ENCODE measurements at places on chromosomes 5 and 9. TPM values are rescaled to one million over a fixed set of nuclear protein-coding genes. Genes with fewer than 3 reads are reported as not detected.

- peak; percentile 28 for DNase-seq
Measured at GRCh38 chr9:91714020-91714806, 235.8 kb downstream of the ROR2 start.

GRCh38 chr5:91670563-91670962 lies 287.4 kb upstream of the ARRDC3 start:
- DNase-seq: no peak

- DNase-seq: no peak
Measured at GRCh38 chr5:116522356-116523136, 52.1 kb downstream of the SEMA6A start.

DNA sequence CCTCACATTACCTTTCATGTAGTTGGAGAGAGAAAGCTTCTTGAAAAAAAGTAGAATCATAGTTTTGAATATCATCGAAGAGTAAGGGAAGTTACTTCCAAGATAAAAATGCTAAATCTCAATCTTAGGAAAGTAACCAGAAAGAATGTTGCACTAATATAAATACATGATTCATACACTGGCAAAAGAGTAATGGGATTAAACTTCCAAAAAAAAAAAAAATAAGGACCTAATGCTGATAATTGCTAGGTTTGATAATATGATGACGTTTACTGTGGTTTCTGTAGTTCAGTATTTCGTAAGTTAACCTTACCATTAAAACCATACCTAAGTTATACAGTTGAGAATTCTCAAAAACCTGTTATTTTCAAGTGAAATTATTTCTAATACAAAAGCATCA lies 573.8 kb upstream of the CDH9 start:
- DNase-seq: no peak

DNA sequence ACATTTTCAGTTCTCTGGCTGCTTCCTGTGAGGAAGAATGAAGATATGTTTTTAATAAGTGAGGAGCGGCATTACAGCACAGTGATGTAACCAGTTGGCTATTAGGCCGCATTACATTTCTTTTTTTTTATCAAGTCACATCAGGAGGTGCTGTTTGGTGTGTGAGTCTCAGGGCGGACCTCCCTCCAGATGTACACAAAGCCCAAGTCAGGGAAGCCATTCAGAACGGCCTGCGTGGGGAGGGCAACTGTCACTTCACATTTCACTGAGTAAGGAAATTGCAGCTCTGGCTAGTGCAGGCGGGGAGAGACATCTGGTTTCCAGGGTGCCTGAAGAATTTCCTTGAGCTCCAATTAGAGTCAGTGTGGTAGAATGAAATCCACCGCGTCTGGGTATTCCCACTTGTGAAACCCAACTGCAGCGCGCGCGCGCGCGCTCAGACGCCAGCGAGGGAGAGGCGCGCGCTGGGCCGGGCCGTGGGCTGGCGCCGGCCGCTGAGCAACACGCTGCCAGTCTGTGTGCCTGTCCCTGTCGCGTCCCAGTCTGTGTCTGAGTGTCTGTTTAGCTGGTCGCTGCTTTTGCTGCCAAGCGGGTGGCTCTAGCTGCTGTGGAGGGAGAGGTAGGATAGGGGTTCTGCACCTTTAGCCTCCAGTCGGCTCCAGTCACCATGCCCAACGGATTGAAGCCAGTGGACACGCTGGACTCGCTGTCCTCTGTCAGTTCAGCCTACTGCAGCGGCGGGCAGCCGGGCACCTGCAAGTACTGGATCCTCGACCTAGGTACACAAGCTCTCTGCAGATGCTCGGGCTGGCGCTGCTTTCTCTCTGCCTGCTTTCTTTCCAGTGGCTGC lies 140.8 kb upstream of the OTULINL start:
- DNase-seq: peak; percentile 81

- DNase-seq: no peak
Measured at GRCh38 chr5:158486566-158486965, 613.1 kb downstream of the EBF1 start.

GRCh38 chr5:107426209-107426608 lies 244.5 kb downstream of the EFNA5 start:
- no peak for DNase-seq

- DNase-seq: no peak
Measured at GRCh38 chr5:179816401-179816795, 4.3 kb upstream of the SQSTM1 start.

DNA sequence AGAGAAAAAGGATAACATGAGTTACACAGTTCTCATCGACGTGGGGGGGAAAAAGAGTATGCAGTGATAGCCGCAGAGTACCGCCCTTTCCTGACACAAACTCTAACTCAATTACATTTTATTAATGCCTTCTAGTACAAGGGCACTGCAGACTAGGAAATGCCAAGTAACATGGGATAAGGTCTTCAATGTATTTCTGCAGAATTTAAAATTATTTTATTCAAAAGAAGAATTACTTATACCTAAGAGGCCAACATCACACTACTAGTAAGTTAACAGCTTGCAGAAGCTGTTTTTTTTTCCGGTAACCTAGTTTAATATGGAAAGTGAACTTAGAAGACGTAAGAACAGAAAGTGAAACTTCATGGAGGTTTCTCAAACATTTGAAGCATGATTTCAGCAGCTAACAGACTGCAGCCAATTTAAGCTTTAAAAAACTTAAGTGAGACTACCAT lies 3.9 kb downstream of the SETX start:
- DNase-seq: no peak

GRCh38 chr9:132864691-132865090 lies 13.4 kb downstream of the AK8 start:
- no peak for DNase-seq

- no peak for DNase-seq
Measured at GRCh38 chr5:112579599-112580170, 158.0 kb upstream of the APC start.

DNA sequence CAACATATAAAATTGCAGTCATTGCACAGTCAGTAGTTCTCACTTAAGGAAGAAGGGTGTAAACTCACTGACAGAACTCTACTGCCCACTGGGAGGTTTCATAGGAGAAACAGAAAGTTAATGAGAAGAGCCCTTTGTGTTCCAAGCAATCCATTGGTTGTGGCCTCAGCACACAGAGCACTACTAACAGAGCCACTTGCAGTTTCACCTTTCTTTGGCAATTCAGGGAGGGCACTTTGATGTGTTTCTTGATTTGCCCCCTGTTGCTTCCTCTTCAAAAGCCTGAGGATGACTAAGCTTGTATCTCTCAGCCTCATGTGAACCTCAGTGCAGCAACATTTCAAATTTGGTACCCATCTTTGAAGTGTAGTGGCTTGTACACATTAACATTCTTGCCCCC lies 409.4 kb downstream of the DMRTA1 start:
- no peak for DNase-seq

DNA sequence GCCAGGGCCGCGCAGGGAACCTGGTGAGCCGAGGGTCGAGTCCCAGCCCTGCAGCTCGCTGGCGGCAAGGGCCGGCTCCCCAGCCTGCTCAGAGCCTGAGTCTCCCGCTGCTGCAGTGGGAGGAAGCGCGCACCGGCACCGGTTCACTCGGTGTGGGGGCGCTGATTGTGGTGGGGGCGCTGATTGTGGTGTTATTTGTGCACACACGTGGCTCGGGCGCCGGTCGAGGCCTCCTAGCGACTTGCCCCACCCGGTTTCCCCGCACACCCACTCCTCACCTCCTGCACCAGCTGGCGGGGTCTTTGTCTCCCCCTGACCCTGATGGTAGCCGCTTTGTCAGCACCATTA lies 266.7 kb downstream of the NSG2 start:
- no peak for DNase-seq

DNA sequence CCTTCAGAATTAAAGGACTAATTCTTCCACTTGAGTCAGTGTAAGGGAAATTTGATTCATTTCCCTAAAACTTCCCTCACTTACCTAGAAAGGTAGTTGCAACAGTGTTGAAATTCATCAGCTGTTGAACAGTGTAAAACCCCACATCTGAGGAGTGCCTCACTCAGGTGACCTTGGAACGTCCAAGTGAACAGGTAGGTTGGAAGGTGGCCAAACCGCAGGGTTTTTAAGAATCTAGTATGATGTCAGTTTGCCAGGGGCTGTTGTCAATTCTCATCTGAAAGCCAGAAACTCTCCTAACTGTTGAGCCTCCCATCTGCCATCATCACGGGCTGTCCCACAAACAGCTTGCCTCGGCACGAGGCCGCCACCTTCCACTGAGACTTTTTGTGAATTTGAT lies 105.7 kb downstream of the TMEM174 start:
- no peak for DNase-seq

GRCh38 chr9:93376411-93376810 lies 75.1 kb upstream of the FAM120A start:
- no peak for DNase-seq

DNA sequence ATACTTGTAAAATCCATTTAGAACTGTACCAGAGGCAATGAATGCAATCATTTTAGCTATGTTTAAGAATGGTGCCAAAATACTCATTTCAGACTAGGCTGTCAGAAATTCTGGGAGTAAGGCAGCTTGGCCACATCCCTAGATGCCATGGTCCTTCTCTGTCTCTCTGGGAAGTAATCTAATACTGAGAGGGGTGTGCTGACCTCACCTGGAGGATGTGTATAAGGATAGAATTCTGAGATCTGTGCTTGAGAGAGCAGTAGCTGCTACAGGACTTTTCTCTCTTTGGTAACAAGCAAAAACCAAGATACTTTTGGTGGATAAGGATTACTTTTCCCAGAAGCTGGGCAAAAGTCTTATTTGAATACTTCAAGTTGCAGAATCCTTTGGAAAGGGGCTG lies 68.1 kb upstream of the MRPS30 start:
- DNase-seq: no peak

GRCh38 chr5:147675168-147675567 lies 107.4 kb downstream of the JAKMIP2 start:
- no peak for DNase-seq

DNA sequence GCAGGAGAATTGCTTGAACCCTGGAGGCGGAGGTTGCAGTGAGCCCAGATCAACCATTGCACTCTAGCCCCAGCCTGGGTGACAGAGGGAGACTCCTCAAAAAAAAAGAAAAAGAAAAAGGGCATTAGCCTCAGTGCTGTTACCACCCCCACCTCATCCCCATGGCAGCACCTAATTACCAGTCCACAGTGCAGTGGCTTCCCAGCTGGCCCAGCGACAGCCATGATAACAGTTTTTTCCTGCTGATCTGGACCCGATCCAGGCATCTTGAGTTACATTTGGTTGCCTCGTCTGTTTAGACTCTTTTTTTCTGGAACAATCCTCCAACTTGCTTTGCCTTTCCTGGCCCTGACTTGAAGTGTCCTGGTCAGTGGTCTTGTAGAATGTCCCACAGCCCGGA lies 24.4 kb downstream of the NCS1 start:
- no peak for DNase-seq

DNA sequence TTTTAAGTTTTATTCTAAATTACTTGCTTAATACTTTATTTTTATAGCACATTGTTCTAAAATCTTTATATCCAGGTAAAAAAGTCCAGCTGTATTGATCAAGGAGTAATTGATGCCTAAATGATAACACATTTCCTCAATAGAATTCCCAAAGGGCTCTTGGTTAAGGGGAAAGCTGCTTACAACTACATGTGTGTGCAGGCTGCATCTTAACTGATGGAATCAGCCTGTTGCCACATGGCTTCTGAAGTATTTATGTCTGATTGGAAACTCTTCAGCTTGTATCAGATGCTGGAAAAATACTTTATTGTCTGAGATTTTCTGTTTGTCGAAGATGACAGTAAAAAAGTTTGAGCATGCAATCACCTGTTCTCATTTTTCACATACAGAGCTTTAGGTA lies 182.6 kb downstream of the FBXL7 start:
- no peak for DNase-seq

DNA sequence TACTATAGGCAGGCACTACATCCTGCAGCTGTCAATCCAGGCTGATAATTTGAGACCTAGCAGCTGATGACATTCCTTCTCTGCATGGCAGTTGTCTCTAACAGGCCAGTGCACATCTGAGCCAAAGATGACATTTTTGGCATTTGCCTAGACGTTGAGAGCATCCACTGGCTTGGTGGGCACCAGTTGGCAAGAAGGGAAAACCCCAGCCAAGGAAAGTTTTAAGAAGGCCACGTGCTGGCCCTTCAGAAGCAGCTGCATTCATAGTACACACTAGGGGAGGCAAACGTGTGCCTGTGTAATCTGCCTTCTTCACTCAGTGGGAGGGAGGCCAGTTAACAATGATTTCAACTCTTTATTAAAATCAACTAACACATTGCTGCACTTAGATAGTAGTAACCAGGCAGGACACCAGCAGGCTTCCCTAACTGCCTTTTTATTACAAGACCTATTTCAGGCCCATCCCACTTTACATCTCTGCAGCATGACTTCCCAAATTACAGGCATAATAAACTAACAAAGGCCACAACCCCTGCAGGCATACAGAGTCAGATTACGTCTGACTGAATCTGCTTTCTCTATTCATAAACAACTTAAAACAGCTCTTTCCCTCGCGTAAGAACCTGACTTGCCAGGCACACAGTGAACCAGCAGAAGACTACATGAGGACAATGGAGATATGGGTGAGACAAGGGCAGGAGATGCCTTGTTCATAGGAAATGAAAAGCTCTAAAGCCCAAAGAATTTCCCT lies 576.3 kb downstream of the PDE4D start:
- DNase-seq: peak; percentile 76

GRCh38 chr5:139481580-139482049 lies 943 bp downstream of the STING1 start:
- no peak for DNase-seq

- DNase-seq: no peak
Measured at GRCh38 chr9:112104901-112105300, 70.2 kb downstream of the SUSD1 start.

GRCh38 chr5:141913560-141914198 lies 10.0 kb upstream of the DELE1 start:
- DNase-seq: no peak

DNA sequence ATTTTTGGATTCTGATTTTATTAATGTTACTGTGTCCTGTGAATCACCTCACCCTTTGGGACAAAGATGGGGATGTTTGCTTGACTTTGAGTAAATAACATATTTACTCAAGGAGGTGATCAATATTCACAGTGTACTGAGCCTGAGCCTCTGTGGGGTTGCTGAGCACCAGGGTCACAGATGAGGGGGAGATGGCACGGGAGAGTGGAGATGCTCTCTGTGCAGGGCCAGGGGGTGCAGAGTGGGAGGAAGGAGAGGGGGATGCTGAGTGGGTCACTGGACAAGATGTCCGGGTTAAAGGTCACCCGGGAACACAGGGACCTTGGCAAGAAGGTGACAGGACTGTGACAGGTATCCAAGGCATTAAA lies 4.0 kb downstream of the SQSTM1 start:
- no peak for DNase-seq

SIT1 gene
- total RNA-seq: 0.48 TPM

ANKRD55 gene
- not detected for total RNA-seq

SLC36A3 gene
- not detected for total RNA-seq

ACSL6 gene
- 2.3 TPM for total RNA-seq

ITGA1 gene
- total RNA-seq: 303 TPM

CDX1 gene
- 0.21 TPM for total RNA-seq

RANBP3L gene
- total RNA-seq: 5.7 TPM

SPATA31C1 gene
- total RNA-seq: 0.16 TPM

LCN6 gene
- not detected for total RNA-seq

KIAA1958 gene
- 11.3 TPM for total RNA-seq

SOWAHA gene
- total RNA-seq: 0.48 TPM

MARCHF6 gene
- 165 TPM for total RNA-seq

LECT2 gene
- not detected for total RNA-seq

GRAMD2B gene
- 39.4 TPM for total RNA-seq

CLIC3 gene
- total RNA-seq: 3.6 TPM

TESK1 gene
- total RNA-seq: 6.8 TPM

PARP8 gene
- 25.9 TPM for total RNA-seq

BTNL9 gene
- total RNA-seq: 7.0 TPM

SPATA31E1 gene
- not detected for total RNA-seq

ANKRD20A1 gene
- 1.6 TPM for total RNA-seq

PKD2L2 gene
- total RNA-seq: 0.21 TPM

TNFSF8 gene
- total RNA-seq: 2.3 TPM

SLC34A1 gene
- total RNA-seq: not detected

SELENOP gene
- total RNA-seq: 433 TPM

FREM1 gene
- total RNA-seq: 53.2 TPM

AQP3 gene
- total RNA-seq: 27.1 TPM

Data from urinary bladder (tissue), 4 donors.